GM13976 (cell line): ENCODE measurements at places on chromosomes 12 and 14.
A peak's percentile ranks its signal among the peaks of the same experiment; 100 is the strongest.

GRCh38 chr12:24414480-24414879, 465.0 kb upstream of the SOX5 start:
- DNase-seq, result no peak

GRCh38 chr14:101137234-101137633, 233.7 kb upstream of the RTL1 start:
- DNase-seq, result no peak

GRCh38 chr14:24398653-24399446, at the start of gene NYNRIN:
Gene NYNRIN, plus strand, starts transcription at chr14:24399003. Its CDS starts 244 bp downstream, at chr14:24399247.
- DNase-seq, result no peak

- no peak for DNase-seq
Observed at GRCh38 chr12:83408851-83409250, 722.1 kb downstream of the TMTC2 start.

GRCh38 chr12:47636908-47637780, 68.7 kb downstream of the RPAP3 start:
- DNase-seq, result no peak

DNA sequence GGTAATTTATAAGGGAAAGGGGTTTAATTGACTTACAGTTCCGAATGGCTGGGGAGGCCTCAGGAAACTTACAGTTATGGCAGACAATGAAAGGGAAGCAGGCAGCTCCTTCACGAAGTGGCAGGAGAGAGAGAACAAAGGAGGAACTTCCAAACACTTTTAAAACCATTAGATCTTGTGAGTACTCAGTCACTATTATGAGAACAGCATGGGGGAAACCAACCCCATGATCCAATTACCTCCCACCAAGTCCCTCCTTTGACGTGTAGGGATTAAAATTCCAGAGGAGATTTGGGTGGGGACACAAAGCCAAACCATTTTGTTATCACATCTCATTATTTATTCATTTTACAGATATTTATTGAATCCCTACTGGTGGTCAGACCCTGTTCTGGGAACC, 822.8 kb downstream of the GALC start:
- DNase-seq, result no peak

- DNase-seq, result no peak
Observed at GRCh38 chr12:78275886-78276285, 445.2 kb downstream of the NAV3 start.

- DNase-seq, result no peak
Observed at GRCh38 chr12:103085541-103085940, 128.1 kb downstream of the ASCL1 start.

DNA sequence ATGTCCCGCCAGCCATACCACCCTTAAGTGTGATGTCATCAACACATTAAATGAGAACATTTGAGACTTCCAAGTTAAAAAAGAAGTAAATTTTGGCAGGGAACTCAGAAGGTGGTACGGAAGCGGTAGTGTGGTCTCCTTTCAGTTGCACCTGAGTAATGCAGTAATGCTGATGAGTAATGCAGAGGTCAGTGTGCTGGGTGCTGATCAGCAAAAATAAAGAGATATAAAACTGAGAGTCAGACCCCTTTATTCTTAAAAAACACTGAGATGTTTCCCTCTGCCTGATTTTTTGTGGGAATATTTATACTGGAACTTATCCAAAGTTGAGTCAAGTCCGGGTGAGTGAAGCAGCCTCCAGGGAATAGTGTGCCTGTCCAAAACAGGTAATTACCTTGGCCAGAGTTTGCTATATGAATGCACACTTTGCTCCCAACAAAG, 370.6 kb upstream of the PRICKLE1 start:
- no peak for DNase-seq

- DNase-seq, result no peak
Observed at GRCh38 chr14:54362759-54363437, 33.9 kb upstream of the CDKN3 start.

DNA sequence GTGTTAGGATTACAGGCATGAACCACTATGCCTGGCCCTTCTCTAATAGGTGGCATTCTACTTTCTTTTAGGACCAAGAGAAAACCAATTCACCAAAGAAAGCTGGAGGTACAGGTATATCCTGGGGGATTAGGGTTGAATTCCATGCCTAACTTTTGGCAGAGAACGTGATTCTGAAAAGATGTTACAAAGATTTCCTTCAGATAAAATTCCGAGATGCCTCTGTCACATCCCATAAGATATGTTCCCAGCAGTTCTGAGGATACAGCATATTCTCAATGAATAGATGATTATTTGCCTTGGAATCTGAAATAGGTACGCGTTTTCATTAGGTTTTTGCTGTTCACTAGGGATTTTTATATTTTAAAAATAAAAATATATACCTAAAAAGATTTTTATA, 111.9 kb upstream of the KRAS start:
- DNase-seq, result no peak

GRCh38 chr14:22410497-22410896, 178.5 kb downstream of the DAD1 start:
- no peak for DNase-seq

GRCh38 chr14:101357038-101357437, 204.3 kb upstream of the DIO3 start:
- DNase-seq, result no peak

- DNase-seq, result no peak
Observed at GRCh38 chr12:25458047-25458552, 95.0 kb downstream of the LMNTD1 start.

DNA sequence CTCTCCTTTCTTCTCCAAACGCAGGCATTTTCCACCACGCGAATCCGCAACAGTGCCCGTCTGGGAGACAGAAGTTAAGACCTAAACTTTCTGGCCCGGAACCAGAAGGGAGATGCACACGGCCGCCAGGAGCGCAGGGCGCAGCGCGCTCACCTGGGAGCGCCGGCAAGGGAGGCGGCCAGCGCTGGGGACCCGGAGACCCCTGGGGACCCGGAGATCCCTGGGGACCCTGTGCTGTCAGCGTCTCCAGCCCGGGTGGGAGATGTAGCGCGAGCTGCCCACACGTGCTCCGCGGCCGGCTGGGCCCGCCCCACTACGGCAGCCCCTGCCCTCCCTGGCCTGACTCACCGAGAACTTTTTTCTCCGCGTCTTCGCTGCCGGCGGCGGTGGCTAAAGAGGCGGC, 620 bp downstream of the YBX3 start:
- DNase-seq, result peak; percentile 72

- no peak for DNase-seq
Observed at GRCh38 chr14:66375046-66375964, 110.9 kb upstream of the CCDC196 start.

- DNase-seq, result no peak
Observed at GRCh38 chr12:45622210-45622937, 107.1 kb upstream of the ARID2 start.

DNA sequence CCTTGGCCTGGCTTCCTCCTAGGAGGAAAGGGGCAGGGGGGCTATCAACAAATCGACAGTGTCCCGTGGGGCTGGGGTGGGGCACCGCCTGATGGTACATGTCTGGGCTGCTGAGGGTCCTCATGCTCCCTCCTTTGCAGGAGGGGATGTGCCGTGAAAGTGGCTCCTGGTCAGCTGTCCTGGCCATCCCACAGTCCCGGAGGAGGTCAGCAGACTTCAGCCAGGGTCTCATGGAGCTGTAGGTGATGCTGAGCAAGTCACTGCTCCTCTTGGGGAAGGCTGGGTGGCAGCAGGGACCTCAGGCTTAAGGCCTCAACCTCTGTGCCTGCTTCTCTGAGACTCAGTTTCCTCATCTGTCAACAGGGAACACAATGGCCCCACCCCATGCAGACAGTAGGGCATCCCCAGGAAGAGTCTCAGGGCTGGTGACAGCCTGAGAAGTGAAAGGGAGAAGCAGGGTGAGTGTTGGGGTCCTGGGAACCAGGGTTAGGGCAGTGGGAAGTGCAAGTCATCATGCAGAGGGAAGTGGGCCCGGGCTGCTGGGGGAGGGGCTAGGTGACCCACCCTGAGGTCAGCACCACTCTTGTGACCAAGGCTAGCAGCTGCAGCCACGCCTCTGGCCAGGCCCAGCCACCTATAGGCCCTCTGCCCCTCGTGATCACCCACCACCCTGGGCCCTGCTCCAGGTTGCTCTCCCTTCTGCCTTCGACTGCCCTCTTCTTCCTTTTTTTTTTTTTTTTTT, 4.4 kb upstream of the TNFAIP2 start:
- DNase-seq, result no peak

GRCh38 chr12:112148031-112148513, 22.7 kb downstream of the TRAFD1 start:
- peak; percentile 4 for DNase-seq

GRCh38 chr12:129404556-129404955, 499.3 kb downstream of the TMEM132D start:
- no peak for DNase-seq

GRCh38 chr12:93090731-93091172, 161.7 kb upstream of the EEA1 start:
- no peak for DNase-seq

DNA sequence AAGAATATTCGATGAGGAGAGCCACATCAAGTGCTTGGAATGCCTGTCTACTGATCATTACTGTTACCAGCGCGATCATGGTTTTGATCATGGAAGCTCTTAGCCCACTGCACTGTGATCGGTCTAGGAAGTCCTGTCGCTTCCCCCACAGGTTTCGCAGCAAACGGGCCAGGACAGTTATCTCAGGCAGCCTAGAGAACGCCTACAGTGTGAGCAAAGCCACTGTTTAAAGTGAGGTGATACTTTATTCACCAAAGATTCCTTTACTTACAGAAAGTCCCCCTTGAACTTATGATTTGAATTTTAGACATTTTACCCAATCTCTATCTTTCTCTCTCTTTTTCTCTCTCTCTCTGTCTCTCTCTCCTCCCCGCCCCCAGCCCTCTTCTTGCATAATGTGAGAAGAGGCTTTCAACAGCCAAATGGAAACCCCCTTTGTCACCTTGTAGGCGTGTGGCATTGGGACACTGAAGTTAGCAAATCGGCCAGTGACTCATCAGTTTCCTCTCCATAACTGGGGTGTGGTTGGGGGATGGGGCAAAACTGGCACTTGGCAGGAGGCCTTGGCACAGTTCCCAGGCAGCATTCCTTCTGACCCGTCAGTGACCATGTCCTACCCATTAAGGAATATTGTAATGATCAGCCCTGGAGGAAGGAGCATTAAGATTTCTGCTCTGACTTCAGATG, 214.8 kb downstream of the CHST11 start:
- DNase-seq, result peak; percentile 77

DNA sequence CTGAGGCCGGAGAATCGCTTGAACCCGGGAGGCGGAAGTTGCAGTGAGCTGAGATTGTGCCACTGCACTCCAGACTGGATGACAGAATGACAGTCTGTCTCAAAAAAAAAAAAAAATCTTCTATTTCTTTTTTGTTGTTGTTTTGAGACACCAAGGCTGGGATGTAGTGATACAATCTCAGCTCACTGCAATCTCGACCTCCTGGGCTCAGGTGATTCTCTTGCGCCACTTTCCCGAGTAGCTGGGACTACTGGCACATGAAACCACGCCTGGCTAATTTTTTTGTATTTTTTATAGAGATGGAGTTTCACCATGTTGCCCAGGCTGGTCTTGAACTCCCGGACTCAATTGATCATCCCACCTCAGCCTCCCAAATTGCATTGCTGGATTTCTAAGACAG, 7.3 kb upstream of the SNRNP35 start:
- DNase-seq, result no peak

DNA sequence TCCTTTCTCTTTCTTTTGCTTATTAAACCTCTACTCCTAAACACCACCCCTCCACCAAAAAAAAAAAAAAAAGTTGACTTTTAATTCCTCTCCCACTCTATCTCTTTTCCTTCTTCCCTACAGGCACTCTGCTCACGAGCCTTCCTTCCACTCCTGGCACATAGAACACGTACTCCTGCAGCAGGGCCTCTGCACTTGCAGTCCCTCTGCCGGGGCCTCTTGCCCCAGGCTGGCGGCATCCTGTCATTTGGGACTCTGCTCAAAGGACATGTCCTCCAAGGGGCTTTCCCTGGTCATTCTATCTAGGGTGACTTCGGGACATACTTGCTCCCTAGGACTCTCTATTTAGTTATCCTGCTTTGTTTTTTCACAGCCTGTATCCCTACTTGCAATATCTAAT, 7.7 kb downstream of the FOS start:
- no peak for DNase-seq

- DNase-seq, result no peak
Observed at GRCh38 chr12:101876322-101876860, 989 bp upstream of the DRAM1 start.

DNA sequence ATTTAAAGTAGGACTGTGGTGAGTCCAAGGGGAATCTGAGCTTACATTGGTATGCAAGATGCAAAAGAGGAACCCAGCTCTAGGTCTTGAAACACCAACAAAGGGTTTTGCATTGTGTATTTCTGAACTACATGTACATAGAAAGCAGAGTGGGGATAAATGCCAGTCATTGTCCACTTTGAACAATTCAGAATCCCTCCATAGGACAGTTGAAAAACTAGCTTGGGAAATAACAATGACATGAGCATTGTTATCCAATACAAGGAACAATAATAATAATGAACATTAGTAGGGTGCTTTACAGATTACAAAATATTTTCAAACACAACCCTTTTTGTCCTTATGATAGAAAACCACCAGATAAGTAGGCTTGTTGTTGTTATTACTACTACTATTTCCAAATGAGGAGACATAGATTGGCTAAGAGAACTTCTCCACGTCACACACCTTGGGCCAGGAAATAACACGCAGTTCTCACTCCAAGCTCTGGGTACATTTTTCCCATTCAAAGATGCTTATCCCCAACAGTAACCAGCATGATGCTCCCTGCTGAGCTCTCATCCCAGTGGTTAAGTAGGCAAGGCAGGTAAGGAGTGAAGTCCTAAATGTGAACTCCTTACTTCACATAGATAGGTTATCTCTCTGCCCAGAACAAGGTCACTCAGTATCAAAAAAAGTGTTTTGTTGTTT, 51.7 kb upstream of the RASSF8 start:
- no peak for DNase-seq

DNA sequence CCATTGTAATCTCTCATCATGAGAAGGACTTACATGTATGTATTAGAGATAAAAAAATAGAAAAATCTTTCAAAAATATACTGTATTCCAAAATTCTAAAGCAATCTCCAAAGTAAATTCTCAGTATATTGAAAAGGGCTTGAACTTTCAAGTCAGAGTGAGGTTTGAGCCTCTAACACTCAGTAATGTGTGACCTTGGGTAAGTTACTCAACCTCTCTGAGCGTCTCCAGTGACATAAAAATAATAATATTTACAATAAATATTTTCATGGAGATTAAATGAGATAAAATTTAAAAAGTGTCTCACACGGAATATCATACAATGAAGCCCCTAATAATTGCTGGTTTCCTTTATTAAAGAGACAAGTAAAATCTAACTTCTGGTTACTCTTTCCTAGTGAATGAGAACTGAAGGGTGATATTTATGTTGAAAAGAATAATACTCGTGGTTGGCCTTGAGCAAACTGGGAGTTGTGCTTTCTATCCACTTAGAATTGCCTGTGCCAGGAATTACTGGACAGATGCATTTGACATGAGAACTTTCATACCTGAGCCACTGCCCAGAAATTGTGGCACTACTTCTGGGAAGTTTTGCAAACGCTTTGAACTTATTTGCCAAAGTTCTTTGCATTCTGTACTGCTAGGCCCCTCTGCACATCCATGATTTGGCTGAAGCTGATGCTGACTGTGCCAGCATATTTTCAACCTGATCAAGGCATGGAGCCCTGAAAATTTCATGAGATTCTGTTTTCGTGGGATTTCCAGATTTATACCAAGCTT, 933.7 kb downstream of the GALC start:
- no peak for DNase-seq
